ENCODE measurements at places on chromosomes 6 and 20. TPM values are rescaled to one million over a fixed set of nuclear protein-coding genes. Genes with fewer than 3 reads are reported as not detected.

DNA sequence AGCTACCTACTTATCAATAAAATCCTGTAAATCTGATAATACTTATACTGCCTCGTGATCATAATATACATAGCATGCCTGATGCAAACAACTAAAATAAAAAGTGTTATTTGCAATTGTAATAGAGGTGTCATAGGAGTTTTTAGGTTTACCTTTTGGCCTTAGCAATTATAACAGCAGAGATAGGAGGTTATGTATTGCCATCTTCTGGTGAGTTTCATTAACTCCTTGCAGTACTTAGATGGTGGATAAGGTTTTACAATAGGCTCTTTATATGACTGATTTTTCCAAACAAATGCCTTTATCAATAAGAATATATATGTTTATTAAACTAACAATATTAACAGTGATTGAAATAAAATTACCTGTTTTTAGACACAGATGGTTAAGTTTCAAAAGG is 27.8 kb upstream of the MYCT1 start:
- no peak overlapping the region for H3K27ac ChIP-seq
- H3K36me3 ChIP-seq: no peaks in the 10 kb centered on the region
- H3K27me3 ChIP-seq: no peaks in the 10 kb centered on the region
- H3K4me3 ChIP-seq: no peak overlapping the region
- peak; percentile 20 for DNase-seq

Gene BFSP1
- total RNA-seq: not detected

Gene RBM24
- 27.6 TPM for total RNA-seq

GRCh38 chr6:49556429-49556837 is 6.0 kb downstream of the C6orf141 start:
- H3K4me1 ChIP-seq: peaks cover 40% of the 10 kb centered on the region
- no peaks in the 10 kb centered on the region for H3K27me3 ChIP-seq
- H3K36me3 ChIP-seq: peaks cover 15% of the 10 kb centered on the region
- H3K27ac ChIP-seq: no peak overlapping the region

- DNase-seq: no peak
- no peak overlapping the region for H3K4me3 ChIP-seq
- H3K36me3 ChIP-seq: no peaks in the 10 kb centered on the region
These were observed 329.1 kb upstream of the SOX4 start for GRCh38 chr6:21264288-21265033.

- no peak overlapping the region for H3K27ac ChIP-seq
- no peak overlapping the region for H3K4me3 ChIP-seq
- H3K27me3 ChIP-seq: peaks cover 1% of the 10 kb centered on the region
- no peaks in the 10 kb centered on the region for H3K4me1 ChIP-seq
- DNase-seq: no peak
These were observed 8.2 kb upstream of the BPIFA2 start for GRCh38 chr20:33159713-33160112.

Gene BNIP5
- total RNA-seq: not detected

GRCh38 chr6:55678330-55679224 is 99.6 kb upstream of the HMGCLL1 start:
- no peak overlapping the region for H3K27ac ChIP-seq
- no peak overlapping the region for H3K4me3 ChIP-seq
- DNase-seq: no peak

DNA sequence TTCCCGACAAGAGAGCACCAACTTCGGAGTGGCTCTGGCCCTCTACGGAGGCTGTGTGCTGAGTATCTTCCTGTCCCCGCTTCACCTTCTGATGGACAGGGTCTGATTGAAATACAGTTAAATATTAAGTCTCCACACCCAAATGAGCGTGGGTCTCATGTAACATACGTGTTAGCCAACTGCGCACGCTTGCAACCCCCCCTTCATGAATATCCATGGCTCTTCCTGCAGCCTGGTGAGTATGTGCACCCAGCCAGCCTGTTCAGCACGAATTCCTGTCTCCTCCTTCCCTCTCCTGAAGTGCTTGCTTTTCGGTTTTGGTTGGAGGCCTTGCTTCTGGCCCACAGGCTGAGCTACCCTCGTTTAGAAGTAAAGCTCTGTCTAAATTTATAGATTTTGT is 102.9 kb upstream of the FRMD1 start:
- peaks cover 70% of the 10 kb centered on the region for H3K27me3 ChIP-seq
- peaks cover 41% of the 10 kb centered on the region for H3K4me1 ChIP-seq
- H3K36me3 ChIP-seq: no peaks in the 10 kb centered on the region
- DNase-seq: no peak
- H3K4me3 ChIP-seq: no peak overlapping the region
- H3K27ac ChIP-seq: no peak overlapping the region

Gene HCRTR2
- not detected for total RNA-seq

Gene CLPSL1
- total RNA-seq: not detected

- no peak overlapping the region for H3K4me3 ChIP-seq
- peaks cover 7% of the 10 kb centered on the region for H3K36me3 ChIP-seq
- H3K27me3 ChIP-seq: no peaks in the 10 kb centered on the region
- peaks cover 5% of the 10 kb centered on the region for H3K4me1 ChIP-seq
- no peak for DNase-seq
These were observed 6.7 kb downstream of the MCUR1 start for GRCh38 chr6:13807696-13808095.

- peaks cover 25% of the 10 kb centered on the region for H3K4me1 ChIP-seq
- H3K27me3 ChIP-seq: no peaks in the 10 kb centered on the region
- H3K36me3 ChIP-seq: no peaks in the 10 kb centered on the region
- no peak overlapping the region for H3K27ac ChIP-seq
- no peak overlapping the region for H3K4me3 ChIP-seq
These were observed 18.8 kb downstream of the CARMIL1 start for GRCh38 chr6:25297823-25298522.

DNA sequence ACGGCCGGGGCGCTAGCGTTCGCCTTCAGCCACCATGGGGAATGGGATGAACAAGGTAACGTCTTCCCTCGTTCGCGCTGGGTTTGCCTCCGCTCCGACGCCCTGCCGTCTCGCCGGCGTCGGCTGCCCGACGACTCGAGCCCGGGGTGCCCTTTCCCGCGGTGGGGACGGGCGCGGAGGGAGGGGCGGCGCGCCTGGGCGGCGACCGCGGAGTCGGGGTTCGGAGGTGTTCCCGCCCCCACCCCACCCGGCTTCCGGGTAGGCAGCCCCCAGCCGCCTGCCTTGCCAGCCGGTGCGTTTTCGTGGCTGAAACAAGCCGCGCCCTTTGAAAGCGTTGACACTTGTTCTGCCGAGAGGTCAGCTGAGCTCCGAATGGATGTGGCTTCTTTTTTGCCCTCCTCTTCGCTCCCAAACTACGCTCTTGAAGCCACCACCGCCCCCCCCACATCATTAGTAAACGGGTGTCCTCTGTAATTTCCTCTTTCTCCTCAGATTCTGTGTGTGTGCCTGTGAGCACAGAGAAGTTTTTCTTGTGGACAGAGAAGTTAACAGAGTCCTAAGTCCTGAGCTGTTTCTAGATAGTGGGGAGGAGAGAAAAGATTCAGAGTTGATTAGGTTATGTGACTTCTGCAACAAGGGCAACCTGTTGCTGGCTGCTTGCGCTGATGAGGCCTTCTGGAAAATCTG is 362 bp downstream of the DUSP22 start:
- peak; percentile 72 for DNase-seq
- no peaks in the 10 kb centered on the region for H3K27me3 ChIP-seq
- peaks cover 9% of the 10 kb centered on the region for H3K4me1 ChIP-seq
- no peaks in the 10 kb centered on the region for H3K36me3 ChIP-seq

Gene BCAS4
- 15.3 TPM for total RNA-seq

Gene RIOK1
- total RNA-seq: 21.5 TPM

DNA sequence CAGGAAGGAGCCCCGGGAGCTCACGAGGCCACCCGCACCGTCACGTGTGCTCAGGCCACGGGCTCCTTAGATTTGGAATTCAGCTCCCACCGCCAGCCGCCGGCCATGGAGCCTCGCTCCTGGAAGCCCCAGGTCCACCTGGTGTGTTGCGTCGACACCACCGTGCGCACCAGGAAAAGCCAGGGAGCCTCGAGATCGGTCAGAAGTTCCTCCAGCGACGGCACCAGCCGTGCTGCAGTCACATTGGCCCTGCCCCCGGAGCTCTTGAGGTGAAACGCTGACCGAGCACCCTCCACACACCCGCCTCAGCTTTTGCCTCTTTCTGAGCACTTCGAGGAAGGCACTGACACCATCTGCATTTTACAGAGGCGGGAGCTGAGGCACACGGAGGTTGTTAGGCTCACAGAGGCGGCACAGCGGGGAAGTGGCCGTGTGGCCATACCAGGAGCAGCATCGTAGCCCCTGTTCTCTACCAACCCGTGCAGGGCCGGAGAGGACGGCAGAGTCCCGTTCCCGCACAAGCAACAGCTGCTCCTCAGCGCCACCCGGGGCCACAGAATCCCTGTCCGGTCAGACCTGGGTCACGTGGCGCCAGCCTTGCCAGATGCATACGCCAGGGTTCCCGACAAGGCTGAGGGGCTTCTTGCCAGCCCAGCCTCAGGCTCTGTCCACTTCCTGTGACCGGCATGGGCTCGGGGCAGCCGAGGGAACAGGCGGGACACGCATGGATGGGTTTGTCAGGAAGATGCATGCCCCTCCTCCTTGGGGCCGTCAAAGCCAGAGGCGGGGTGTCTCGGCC is 7.6 kb downstream of the NKAIN4 start:
- H3K27me3 ChIP-seq: no peaks in the 10 kb centered on the region
- DNase-seq: no peak
- no peaks in the 10 kb centered on the region for H3K36me3 ChIP-seq
- peaks cover 13% of the 10 kb centered on the region for H3K4me1 ChIP-seq
- H3K4me3 ChIP-seq: no peak overlapping the region

DNA sequence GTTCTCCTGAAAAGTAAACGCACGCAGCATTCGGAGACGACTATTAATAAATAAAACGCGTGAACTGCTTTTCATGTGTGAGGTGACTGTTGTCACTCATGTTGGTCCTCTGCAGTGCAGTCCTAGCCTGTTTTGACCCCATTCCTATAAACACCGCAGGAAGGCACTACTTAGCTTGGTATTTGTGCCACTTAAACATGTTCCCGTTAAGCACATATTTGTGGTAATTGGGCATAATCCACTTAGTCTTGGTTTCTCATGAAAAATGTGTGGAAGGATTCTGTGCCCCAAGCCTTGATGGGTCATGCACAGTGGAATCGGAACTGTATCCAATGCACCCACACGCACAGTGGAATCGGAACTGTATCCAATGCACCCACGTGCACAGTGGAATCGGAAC is 313.9 kb downstream of the THBS2 start:
- no peak overlapping the region for H3K27ac ChIP-seq
- no peak overlapping the region for H3K4me3 ChIP-seq
- no peaks in the 10 kb centered on the region for H3K4me1 ChIP-seq
- H3K27me3 ChIP-seq: no peaks in the 10 kb centered on the region
- no peak for DNase-seq

- H3K4me3 ChIP-seq: no peak overlapping the region
- DNase-seq: no peak
- no peak overlapping the region for H3K27ac ChIP-seq
- peaks cover 13% of the 10 kb centered on the region for H3K27me3 ChIP-seq
These were observed 3.6 kb upstream of the TFEB start for GRCh38 chr6:41739041-41739440.

DNA sequence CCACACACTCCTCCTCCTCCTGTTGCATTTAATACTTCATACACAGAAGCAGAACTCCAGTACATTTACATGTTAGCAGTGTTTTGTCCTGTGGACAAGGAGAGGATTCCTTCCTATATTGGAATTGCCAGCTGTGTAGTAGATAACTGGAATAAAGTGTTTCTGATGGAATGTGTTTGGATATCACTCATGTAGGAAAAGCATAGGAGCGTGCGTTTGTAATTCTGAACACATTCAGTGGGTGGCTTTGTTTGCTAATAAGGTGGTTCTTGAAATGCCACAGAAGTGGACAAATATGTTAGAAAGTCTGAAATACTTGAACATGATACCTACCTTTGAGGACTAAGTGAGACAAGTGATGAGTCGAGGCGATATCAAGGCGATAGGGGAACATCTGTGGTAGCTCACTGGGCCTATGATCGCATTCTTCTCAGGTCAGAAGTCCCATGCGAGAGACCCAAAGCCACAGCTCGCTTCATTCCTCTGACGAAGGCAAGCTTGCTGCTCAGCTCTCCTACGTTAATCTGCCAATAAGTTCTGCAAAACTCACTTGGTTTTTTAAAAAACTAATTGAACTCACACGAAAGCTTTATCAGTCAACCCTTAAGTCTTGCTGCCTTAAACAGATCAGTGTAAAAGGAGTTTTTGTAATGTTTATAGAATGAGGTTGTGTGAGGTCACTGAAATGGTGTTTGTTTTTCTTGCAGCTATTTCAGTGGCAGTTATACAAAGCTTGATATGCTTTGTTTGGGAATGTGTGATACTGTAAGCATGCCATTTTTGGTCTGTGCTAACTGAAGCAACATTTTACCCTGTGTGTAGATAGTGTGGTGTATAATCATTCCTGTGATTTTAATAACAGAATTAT is 159.9 kb downstream of the SOX4 start:
- DNase-seq: no peak
- H3K27ac ChIP-seq: no peak overlapping the region
- H3K4me1 ChIP-seq: peaks cover 46% of the 10 kb centered on the region
- no peak overlapping the region for H3K4me3 ChIP-seq
- no peaks in the 10 kb centered on the region for H3K27me3 ChIP-seq

DNA sequence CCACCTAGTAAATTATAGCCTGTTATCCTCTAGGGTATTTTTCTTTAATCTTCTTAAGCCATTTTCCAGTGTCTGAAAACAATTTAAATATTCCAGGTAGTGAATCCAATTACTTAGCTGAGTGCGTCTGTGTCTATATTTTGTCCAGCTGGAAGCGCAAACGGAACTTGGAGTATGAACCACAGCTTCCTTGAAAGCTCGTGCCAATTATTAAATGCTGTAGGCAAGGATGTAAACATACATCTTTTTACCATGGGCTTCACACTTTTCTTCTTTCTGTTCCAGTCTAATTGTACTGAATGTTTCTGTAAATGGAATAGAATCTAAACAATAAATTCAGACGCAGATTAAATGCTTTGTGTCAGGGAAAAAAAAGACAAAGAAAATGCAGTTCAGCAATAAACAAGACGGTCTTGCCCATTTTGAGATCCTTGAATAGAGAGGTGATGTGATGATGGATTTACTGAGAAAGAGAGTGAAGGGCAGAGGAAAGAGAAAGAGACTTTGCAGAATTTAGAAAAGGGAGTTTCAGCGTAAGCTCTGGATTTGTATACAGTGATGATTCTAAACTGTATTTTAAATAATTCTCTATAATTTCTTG is 1.9 kb downstream of the PLCB1 start:
- no peak overlapping the region for H3K27ac ChIP-seq
- H3K36me3 ChIP-seq: no peaks in the 10 kb centered on the region
- H3K4me1 ChIP-seq: no peaks in the 10 kb centered on the region
- DNase-seq: no peak
- no peak overlapping the region for H3K4me3 ChIP-seq
- peaks cover 43% of the 10 kb centered on the region for H3K27me3 ChIP-seq

Gene TSBP1
- not detected for total RNA-seq
